ENCODE measurements at places on chromosomes 16 and 17.

DNA sequence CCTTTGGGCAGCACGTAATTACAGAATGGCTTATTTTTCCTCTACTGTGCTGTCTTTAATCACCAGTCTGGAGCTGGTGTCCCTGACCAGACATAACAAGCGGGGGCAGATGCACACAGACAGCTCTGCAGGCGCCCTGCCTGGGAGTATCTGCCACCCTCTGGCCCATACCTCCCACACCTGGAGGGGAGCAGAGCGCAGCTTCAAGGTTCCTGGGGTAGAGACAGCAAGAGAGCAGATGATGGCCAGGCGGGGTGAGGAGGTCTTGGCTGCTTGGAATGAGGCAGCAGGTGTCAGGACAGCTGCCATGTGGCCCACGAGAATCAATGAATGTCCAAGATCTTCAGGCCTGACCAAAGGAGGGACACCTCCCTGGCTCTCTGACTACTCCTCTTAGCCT is 23.8 kb downstream of the TMEM94 start:
- DNase-seq = no peak

GRCh38 chr16:9099131-9099625 is 7.7 kb downstream of the HAPSTR1 start:
- no peak for DNase-seq

GRCh38 chr16:50626868-50627267 is 54.2 kb downstream of the SNX20 start:
- DNase-seq = no peak

DNA sequence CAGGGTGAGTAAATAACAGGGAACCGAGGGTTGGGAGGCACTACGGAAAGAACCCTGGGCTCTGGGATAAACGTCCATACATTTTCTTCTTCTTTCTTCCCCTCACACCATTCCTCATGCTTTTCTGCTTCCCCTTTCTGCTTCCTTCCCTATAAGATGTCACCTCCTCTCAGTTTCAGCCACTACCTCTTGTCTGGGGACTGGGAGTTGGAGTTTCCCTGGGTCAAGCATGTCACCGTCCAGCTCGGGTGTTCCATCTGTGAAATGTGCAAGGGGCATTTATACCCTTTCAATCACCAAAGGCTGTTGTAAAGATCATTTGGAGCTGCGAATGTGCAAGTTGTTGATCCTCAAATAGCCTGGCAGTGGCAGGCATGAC is 17.5 kb upstream of the CCL22 start:
- no peak for DNase-seq

All from stimulated activated CD4-positive, alpha-beta T cell treated with anti-CD3 and anti-CD28 coated beads, Interleukin-4, amount 100 ng/mL, for 24 hours (primary cell).